HFF-Myc (cell line): ENCODE measurements at places on chromosomes 2 and 18.

DNA sequence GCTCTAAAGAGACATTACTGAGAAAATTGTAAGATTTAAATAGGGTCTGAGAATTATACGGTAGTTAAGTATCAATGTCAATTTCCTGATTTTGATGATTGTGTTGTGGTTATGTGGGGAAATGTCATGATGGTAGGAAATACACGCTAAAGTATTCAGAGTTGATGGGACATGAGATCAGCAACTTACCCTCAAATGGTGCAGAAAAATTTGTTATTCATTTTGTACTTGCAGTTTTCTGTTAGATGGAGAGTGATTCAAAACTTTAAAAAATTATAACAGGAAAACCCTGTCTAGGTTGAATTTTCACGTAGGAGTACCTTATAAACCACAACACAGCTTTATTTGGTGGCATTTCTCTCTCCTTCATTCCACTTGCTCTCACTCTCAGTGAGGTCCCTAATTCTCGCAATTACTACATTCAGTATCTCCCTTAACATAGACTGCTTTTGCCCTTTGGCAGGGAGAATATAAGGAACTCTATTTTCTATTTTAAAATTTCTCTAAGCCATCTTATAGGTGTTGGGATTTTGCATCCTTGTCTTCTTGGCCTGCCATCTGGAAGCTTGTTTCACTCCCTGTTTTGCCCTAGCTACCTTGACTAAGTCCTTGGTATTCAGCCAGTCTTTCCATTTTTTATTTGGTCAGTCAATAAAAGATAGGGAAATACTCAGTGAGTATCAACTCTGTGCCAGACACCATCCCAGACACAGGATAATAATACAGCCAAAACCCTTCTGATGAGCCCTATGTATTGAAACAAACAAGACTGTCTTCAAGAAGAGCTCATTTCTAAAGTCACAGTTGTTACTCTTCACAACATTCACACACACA is 550.6 kb upstream of the ACVR2A start:
- no peak for DNase-seq

DNA sequence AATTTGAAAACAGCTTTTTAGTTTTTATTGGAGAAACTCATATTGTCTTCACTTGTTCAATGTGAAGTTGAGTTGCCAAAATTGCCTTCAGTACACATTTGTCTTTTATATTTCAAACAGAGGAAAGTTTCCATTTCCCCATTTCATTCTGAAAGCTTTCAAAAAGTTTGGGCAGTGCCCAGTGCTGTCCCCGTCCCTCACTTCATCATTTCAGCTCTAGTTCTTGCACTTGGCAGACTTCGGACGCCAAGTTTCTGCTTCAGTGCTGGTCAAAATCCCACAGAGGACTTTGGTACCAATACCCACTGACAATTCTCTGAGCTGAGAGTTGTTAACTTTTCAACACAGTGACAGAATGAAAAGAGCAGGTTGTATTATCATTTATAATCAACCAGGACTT is 43.4 kb upstream of the AQP4 start:
- DNase-seq: no peak

DNA sequence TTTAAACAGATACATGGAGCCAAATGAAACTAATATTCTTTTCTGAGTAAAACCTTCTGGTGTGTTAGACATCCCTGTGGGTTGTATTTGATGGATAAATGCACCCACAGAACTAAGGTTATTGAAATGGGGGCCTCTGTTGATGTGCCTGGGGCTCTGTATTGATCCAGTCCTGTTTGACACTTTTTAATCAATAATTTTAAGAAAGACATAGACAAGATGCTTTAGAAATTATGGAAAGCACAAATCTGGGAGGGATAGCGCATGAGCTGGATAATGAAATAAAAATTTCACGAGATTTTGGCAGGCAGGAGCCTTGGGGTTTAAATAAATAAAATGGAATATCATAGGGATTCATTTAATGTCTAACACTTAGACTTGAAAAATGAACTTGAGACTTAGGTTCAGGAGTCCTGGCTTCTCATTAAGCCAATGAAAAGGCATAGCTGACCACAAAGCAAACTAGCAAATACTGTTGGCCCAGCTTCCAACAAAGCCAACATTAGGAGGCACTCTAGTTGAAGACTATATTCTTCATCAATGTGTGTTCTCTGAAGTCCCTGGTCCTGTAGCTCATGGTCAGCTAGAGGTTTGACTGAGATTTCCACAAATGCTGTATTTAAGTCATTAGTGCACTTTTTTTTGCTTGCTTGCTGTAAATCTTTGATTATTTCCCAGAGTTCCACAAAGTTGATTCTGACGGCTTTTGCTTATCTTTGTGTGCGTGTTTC is 64.2 kb upstream of the SH3RF3 start:
- no peak for DNase-seq

DNA sequence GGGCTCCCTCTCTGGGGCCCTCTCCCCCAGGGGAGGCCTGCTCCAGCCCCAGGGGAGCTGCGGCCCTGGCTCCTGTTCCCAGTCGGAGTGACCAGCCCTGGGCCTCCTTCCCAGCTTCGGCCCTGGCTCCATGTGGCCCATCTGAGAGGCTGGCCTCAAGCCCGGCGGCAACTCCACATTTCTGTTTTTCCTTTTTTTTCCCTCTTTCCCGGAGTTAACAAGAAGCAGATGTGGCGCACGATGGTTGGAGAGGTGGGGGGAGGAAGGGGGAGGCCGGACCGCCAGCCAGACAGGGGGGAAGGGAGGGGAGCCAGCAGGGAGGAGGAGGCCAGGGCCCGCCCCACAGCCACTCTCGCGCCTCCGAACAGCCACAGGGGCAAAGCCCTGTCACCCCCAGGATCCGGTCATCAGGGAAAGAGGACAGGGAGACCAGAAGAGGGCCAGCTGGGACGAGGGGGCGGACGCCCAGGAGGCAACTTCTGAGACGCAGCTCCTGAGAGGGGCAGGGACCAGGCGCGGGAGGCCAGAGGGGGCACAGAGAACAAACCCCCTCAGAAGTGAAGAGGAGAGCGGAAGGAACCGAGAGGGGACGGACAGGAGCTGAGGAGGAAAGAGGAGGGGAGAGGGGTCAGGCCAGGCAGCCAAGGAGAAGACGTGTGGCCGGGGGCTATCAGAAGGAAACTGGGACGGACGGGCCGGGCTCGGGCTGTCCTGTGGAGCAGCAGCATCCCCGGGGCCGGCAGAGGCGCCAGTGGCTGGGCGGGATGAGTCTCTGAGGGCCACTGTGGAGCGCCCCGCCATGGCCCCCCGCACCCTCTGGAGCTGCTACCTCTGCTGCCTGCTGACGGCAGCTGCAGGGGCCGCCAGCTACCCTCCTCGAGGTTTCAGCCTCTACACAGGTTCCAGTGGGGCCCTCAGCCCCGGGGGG is at the start of gene EMILIN1:
EMILIN1 (plus strand) TSS at position 349 of the 928 bp plus-strand sequence; CDS start at position 800, 451 bp downstream.
- peak; percentile 94 for DNase-seq

- DNase-seq: no peak
These were observed 404.1 kb upstream of the ACVR2A start for GRCh38 chr2:147440734-147441133.

GRCh38 chr18:47689371-47689770 is 241.1 kb downstream of the SMAD2 start:
- DNase-seq: no peak

GRCh38 chr2:230889911-230890601 is 25.3 kb downstream of the ITM2C start:
- DNase-seq: no peak

DNA sequence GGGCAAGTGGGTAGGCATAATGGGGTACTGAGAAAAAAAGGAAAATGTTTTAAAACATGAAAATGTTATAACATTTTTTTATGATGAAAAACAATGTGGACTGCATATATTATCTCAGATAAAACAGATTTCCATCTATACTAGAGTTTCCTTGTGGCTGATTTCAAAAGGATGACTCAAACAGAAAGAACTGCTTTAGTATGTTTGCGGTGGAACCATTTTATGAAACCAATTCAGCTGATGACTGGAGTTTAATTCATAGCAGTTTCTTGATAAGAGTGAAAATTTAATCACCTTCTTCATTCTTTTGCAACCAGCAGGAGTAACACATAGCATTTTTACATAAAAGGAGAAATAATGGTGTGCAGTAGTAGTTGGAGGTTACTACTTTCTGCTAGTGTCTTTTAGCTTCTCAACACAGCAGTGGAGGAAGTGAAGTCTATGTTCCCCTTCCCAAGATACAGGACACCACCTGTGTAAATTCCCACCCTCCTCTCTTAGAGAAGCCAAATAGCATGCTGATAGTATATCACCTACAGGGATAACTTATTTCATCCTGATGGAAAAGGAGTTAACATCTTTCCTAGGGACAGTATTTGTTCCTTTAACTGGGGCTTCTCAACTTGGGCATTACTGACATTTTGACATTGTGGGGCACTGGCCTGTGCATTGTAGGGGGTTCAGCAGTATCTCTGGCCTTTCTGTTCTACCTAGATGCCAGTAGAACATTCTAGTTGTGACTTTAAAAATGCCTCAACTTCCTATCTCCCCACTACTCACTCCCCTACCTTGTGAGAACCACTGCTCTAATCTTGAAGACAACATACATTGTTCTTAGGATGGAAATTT is 29.9 kb downstream of the PELI1 start:
- DNase-seq: no peak

DNA sequence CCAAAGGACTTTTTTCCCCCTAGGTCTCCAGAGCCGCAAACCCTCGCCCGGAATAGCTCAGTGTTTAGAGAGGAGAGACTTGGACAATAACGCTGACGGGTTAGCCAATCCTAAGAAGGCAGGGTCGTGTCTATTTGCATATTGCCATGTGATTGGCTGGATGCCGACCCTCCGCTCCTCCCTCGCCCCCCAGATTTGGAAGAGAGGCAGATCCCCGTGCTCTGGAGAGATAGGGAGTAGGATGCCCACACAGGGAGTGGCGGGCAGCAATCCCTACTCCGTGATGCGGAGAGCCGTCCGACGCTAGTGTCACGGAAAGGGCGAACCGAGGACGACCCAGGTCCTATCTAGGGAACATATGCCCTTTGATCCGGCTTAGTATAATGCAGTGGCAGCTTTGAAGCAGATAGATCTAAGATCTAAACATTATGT is 1.4 kb downstream of the WNT6 start:
- peak; percentile 38 for DNase-seq

GRCh38 chr2:153497938-153498629 is 19.5 kb upstream of the RPRM start:
- no peak for DNase-seq

GRCh38 chr2:31413862-31414550 is 536 bp downstream of the XDH start:
- no peak for DNase-seq

GRCh38 chr2:83967854-83968253 is 491.2 kb downstream of the SUCLG1 start:
- DNase-seq: no peak

- DNase-seq: no peak
These were observed 14.3 kb downstream of the FRZB start for GRCh38 chr2:182852090-182852489.

GRCh38 chr2:191171708-191172355 is 21.0 kb upstream of the STAT4 start:
- peak; percentile 94 for DNase-seq

DNA sequence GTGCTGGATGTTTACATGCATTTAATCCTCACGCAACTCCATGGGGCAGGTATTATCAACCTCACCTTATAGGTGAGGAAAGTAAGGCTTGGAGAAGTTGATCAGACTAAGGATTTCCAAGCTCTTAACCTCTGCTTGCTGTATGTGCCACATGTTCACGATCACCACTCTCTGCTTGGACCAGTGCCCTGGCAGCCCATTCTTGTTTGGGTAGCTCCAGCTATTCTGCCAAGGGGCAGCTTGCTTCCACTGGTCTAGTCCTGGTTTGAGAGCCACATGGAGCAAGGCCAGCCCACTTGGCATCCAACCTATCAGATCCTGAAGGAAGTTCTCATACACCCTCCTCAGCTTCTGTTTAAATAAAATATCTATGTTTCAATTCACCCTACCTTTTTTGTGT is 14.3 kb downstream of the PLB1 start:
- DNase-seq: no peak

DNA sequence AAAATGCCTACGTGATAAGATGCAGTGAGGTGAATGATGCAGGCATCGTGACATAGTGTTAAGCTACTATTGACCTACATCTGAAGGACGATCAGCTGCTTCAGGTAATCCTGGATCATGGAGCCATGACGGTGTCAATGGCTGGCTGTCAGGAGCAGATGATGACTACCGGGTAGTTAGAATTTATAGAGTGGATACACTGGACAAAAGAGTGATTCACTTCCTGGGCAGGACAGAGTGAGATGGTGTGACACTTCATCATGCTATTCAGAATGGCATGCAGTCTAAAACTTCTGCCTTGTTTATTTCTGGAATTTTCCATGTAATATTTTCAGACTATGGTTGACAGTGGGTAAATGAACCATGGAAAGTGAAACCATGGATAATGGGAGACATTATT is 29.5 kb downstream of the METTL8 start:
- DNase-seq: no peak

- DNase-seq: no peak
These were observed 71.4 kb downstream of the COPS8 start for GRCh38 chr2:237156857-237157779.

GRCh38 chr2:85355521-85355920 is 952 bp downstream of the ELMOD3 start:
- no peak for DNase-seq

GRCh38 chr2:199462956-199463692 is 5.4 kb upstream of the SATB2 start:
- DNase-seq: no peak

- no peak for DNase-seq
These were observed 18.4 kb upstream of the MTERF4 start for GRCh38 chr2:241120440-241120839.

DNA sequence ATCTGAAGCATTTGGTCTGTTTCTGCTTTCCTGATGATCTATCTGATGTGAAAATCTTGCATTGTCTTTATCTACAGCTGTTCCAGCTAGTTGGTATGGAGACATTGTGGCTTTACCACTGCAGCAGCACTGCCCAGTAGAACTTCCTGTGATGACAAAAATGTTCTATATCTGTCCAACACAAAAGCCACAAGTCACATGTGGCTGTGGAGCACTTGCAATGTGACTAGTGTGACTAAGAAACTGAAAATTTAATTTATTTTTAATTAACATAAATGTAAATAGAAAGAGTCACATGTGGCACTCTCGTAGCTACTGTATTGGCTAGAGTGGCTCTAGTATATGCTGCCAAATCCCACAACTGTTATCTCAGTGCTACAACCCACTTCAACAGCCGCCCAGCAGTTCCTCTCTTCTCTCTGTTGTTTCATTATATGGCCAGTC is 425.7 kb downstream of the SETBP1 start:
- peak; percentile 21 for DNase-seq
